Activated T-cell treated with anti-CD3 and anti-CD28 coated beads for 48 hours (primary cell): ENCODE measurements at places on chromosomes 4 and X.

GRCh38 chrX:5726224-5726623 is 502.4 kb downstream of the NLGN4X start:
- no peak for DNase-seq

DNA sequence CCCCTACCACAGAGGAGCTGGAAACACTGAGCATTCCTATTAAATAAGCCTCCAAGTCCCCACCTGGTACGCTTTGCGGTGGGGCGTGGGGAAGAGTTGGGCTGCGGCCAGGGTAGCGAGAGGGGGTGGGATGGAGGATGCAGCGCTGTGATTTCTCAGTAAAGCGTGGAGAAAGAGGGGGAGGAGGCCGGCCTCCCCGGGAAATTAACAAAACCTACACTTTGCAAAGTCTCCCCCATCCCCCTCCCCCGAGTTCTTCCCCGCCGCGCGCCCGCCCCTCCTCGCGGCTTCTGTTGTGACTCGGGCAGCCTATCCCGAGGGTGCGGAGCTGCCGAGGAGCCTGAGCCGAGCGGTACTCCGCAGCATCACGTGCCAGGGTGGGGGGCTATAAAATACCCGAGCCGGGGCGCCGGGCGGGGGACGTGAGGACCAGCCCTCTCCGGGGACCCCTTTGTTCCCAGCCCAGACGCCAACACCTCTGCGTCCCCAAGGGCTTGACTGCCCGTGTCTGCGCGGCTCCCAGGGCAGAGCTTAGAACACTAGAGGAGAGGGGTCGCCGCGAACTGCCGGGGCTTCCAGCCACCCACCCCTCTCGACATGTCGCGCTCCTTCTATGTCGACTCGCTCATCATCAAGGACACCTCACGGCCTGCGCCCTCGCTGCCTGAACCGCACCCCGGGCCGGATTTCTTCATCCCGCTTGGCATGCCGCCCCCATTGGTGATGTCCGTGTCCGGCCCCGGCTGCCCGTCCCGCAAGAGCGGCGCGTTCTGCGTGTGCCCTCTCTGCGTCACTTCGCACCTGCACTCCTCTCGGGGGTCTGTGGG is at the start of gene GSX2:
Gene GSX2 (plus strand): TSS at position 416 of the 827 bp plus-strand sequence. CDS start 182 bp downstream, at position 598.
- DNase-seq: no peak

DNA sequence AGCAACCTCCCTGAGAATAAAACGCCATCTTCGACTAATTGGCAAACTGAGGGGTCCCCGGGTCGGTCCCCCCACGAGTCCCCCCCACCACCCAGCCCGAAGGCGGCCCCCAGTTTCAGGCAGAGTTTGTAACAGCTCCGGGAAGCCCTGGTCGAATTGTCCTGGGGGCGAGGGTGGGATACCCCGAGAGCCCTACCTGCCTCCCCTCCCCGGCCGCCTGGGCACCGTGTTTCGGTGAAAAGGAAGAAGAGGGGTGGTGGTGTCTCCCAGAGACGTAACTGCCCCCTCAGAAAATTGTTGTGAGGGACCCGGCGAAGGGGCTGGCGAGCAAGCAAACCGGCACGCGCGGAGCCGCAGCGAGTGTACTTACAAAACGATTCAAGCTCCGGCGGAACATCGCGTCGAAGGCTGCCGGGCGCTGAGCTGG is 1.2 kb downstream of the ATP11C start:
- DNase-seq: no peak

- no peak for DNase-seq
These were observed 103.9 kb downstream of the MAML3 start for GRCh38 chr4:140049849-140050637.

GRCh38 chr4:38266616-38267015 is 306.4 kb downstream of the PTTG2 start:
- DNase-seq: peak; percentile 4

GRCh38 chr4:1166509-1167243 is 5.7 kb downstream of the SPON2 start:
- no peak for DNase-seq

DNA sequence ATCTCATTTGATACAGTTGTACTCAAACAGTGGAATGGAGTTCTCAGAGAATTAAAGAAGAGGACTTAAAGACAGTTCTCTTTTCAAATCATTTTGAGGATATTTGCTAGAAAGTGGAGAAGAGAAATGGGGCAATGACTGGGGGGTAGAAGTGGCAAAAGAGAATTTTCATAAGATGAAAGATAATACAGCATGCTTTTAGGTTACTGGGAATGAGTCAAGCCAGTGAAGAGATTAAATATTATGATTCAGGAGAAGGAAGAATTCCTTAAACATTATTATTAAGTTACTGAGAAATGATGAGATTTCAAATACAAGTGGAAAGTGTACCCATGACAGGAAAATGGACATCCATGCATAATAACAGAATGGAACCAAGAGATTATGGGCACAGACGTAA is 219.0 kb upstream of the DKK2 start:
- no peak for DNase-seq

GRCh38 chr4:132071815-132072214 is 1077.3 kb upstream of the PCDH10 start:
- DNase-seq: no peak

DNA sequence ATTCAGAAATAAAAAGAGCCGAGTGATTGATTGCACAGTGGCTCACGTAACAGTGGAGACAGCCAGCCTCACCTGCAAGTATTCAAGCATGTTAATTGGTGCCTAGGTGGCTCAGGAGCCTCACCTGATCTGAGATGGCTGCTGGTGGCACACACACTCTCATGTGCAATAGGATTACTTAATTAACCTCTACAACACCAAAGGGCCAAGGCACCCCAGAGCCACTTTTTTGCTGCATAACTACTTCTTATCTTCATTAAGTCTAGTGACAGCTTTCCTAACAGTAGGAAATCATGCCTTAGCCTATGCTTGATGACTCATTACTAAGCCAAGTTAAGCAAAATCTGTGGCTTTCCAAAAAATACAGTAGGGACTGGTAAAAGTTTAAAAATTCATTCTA is 117.3 kb upstream of the NOCT start:
- no peak for DNase-seq

DNA sequence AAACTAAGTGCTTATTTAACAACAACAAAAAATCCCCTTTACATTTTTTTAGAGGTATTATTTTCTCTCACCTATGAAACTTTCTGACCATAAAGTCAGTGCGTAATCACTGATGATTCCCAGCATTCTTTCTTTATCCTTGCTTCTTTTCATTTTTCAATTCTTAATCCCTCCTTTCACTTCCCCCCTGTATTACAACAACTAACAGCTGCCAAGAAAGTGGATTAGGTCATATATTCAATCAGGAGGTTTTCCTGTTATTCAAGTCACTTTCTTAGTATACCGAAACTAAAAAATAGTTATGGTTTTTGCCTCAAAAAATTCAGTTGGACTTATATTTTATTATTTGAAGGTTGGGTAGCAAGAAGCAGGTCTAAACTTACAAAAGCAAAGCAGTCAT is 2.1 kb upstream of the STAP1 start:
- no peak for DNase-seq

- DNase-seq: no peak
These were observed 30.3 kb upstream of the HTRA3 start for GRCh38 chr4:8239226-8239625.

DNA sequence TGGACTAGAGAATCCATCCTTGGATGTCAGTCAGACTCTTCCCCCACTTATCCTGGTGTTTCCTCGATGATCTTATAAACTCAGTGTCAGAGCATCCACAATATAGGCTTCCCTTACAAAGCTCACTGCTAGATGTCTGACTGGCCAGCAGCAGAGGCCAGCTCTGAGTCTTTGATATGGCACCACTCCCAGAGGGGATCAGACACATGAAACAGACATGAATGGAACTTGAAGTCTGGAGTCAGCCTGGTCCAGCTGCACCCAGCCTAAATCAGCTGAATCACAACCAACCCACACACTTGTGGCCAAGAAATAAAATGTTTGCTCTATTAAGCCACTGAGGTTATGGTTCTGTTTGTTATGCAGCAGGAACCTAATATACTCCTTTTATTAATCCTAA is 129.6 kb upstream of the MED14 start:
- DNase-seq: no peak

GRCh38 chr4:41640906-41641305 is 102.9 kb downstream of the LIMCH1 start:
- no peak for DNase-seq

GRCh38 chr4:113759696-113760093 is 1.8 kb downstream of the CAMK2D start:
- DNase-seq: no peak

DNA sequence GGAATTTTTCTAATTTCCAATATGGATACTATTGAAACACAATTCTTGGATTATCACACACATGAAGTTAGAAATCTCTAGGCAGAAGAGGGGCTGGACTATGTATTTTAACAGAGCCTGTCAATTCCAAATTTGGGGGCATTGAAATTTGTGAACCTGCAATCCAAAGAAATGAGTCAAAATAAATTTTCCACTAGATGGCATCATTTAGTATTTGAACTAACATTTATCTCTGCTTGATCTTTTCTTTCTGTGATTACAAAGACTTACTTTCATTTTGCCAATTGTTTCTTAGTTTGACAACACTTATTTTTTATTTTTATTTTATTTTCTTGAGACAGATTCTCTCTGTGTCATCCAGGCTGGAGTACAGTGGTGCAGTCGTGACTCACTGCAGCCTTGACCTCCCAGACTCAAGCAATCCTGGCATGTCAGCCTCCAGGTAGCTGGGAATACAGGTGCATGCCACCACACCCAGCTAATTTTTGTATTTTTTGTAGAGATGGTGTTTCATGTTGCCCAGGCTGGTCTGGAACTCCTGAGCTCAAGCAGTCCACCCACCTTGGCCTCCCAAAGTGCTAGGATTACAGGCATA is 2.7 kb upstream of the PYURF start:
- no peak for DNase-seq

- DNase-seq: no peak
These were observed 374.2 kb upstream of the F9 start for GRCh38 chrX:139156356-139156755.

- DNase-seq: peak; percentile 64
These were observed at the start of gene NFKB1 for GRCh38 chr4:102500696-102501446. Gene NFKB1, plus strand, starts transcription at chr4:102501359. Its CDS starts 24,160 bp downstream, at chr4:102525519.

GRCh38 chr4:38237139-38237538 is 276.9 kb downstream of the PTTG2 start:
- no peak for DNase-seq

- DNase-seq: no peak
These were observed 103.4 kb downstream of the DDIT4L start for GRCh38 chr4:100086766-100087431.

GRCh38 chr4:4302416-4302815 is 12.4 kb downstream of the ZBTB49 start:
- DNase-seq: no peak

DNA sequence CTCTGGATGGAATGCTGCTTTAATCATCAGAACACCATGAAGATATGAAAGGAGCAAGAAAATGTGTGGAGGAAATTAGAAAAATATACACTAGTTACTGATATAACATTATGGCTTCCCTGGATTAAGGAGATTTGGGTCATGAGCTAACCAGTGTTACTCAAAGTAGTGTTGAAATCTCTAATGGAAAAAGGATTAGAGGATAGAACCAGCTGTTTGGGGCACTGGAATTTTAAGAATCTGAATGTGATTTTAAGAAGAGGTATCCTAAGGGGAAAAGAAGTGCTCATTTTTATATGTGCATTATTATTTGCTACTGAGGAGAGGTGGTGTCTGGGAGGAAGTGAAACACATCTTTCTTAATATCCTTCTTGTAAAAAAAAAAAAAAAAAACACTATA is 164.1 kb upstream of the PPARGC1A start:
- DNase-seq: no peak

- no peak for DNase-seq
These were observed 60.8 kb upstream of the FMR1 start for GRCh38 chrX:147850875-147851274.

- no peak for DNase-seq
These were observed 99.2 kb downstream of the TSPAN7 start for GRCh38 chrX:38660395-38661102.

DNA sequence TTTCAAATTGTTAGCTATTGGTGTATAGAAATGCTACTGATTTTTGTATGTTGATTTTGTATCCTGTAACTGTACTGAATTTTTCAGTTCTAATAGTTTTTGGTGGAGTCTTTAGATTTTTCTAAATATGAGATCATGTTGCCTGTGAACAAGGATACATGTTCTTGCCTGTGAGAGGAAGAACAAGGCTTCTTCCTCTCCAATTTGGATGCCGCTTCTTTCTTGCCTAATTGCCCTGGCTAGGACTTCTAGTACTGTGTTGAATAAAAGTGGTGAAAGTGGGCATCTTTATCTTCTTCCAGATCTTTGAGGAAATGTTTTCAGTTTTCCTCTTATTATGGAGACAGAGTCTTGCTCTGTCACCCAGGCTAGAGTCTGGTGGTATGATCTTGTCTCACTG is 16.2 kb upstream of the NAP1L5 start:
- DNase-seq: no peak

DNA sequence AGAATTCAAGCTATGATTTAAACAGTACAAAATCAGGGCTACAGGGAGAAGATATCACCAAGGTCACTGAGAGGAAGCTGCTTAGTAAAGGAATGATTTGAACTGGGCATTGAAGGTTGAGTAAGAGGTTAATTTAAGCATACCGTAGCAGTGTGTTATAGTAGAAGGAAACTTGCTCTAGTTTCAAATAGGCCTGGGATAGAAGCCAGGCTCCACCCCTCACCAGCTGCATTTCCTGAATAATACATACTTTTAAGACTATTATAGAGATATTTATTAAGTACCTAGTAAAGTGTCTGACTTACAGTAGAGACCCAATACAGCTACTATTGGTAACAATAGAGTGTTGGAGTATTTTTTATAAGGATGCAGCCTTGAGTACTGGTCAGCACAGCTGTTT is 118.0 kb upstream of the GLRA2 start:
- no peak for DNase-seq

- DNase-seq: no peak
These were observed 103.8 kb upstream of the PCDH10 start for GRCh38 chr4:133045288-133045687.

DNA sequence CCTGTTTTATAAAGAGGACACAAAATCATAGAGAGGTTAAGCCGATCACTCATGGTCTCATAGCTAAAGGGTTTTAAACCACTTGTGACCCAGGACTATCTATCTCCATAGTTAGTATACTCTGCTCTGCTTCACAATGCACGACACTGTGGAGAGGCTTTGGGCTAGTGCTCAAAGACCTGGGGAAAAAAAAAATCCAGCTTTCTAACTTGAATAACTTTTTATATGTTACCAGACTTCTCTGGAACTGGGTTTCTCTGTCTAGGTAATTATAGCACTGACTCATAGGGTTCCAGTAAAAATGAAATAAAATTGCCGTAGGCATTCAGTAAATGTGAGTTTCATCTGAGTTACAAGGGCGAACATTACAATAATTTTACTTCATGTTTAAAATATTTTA is 273.7 kb upstream of the TECRL start:
- DNase-seq: no peak

- DNase-seq: no peak
These were observed 22.3 kb downstream of the NKX1-1 start for GRCh38 chr4:1383728-1384591.

DNA sequence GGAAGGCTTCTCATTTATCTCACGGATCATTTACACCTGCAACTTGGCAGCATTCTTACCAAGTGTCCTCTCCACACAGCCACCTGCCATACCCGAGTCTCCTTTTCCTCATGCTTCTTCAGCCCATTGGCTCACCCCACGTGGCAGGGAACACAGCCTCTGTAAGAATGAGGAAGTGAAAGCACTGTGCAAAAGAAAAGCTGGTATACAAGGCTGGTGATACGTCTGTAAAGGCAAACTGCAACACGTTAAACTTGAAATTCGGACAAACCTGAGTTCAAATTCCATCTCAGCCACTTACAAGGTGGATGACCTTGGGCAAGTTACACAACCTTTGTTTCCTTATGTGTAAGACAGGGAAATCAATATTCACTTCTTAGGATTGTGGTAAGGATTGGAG is 164.0 kb upstream of the RASGEF1B start:
- no peak for DNase-seq

GRCh38 chr4:174595141-174595929 is 73.0 kb upstream of the HPGD start:
- DNase-seq: no peak
